ENCODE measurements at places on chromosomes 6 and 20.

DNA sequence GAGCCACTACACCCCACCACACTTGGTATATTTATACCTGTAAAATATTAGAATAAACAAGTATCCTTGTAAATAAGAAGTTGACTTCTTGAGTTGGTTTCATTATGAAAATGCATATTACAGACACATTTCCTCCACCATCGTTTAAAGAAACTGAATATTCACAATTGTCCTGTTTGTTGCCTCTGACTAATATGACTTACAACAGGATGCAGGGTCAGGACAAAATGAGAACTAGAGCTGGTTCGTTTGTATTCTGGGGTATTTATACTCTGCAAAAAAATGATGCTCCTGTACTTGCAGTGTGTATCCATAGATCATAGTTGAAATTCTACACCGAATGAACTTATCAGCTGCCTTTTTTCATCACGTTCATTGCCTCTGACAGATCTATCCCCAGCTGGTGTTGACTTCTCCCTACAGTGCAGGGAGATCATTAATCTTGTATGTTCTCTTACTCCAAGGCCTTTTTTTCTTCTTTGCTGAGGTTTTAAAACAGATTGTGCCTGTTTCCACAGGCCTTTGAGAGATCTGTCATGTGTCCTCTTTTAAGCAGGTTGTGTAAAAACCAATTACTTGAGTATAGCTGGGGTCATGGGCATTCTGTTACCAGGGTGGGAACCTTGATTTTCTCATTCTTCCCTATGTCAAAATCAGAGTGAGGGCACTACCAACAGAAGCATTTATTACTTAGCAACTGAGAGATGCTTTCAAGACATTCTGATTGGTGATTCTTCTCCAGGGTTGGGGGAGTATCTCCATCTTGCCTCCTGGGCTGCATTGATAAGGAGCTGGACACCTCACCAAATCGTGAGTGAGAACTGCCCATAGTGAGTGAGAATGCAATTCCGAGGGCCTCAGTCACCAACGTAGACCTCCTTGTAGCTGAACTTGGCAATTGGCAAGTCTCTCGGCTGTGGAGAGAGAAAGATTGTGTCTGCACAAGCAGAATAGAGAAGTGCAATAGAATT lies 78.8 kb upstream of the CD83 start:
- DNase-seq: no peak

DNA sequence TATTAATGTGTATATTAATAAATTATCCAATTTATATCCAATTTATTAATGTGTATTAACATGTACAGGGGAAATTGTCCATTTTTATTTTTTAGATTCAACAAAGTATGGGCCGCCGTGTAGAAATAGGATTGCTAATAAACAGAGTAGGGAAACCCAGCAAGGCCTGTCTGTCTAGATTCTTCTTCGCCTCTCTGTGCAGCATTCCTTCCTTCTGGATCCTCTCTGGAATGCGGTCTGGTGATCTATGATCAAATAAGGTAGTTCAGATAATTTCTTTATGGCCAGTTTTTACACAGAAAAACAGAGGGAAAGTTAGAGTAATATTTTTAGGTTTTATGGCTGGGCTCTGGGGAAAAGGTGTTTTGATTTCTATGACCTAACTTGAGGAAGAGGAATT lies 19.9 kb upstream of the HFE start:
- no peak for DNase-seq

DNA sequence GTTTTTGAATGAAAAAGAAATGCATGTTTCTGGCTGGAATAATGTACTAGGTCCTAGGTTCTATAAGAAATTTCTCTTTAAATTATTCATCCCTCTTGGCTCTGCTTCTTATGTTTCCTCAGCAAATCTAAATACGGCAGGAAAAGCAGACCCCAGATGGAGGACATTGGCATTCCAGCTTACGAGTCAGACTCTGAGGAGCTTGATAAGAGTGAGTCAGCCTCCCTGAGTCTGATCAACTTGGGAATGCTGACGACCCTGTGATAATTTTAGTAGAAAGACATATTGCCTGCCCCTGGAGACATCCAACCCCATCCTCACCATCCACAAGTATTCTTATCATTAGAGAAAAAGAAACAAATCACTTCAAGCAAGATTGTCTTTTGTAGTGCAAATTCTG lies 509.7 kb upstream of the MARCKS start:
- no peak for DNase-seq

GRCh38 chr6:157982102-157982562 lies 469 bp downstream of the SYNJ2 start:
- DNase-seq: peak; percentile 21

DNA sequence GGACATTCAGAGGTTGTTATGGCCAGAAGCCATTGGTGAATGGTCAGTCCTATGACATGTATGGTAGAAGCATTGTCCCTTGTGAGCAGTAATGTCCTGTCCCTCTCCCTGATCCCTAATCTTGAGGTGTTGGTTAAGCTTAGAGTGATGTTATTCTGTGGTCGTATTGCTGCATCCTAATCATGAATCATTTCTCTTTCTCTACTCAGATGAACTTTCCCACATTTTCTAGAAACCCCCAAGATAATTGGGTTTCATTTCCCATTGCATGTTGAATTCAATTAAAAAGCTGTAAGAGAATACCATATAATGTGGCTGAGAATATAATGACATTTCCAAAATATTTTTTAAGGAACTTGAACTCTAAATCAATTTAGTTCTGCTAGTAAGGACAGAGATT lies 175.1 kb downstream of the PLCB4 start:
- no peak for DNase-seq

DNA sequence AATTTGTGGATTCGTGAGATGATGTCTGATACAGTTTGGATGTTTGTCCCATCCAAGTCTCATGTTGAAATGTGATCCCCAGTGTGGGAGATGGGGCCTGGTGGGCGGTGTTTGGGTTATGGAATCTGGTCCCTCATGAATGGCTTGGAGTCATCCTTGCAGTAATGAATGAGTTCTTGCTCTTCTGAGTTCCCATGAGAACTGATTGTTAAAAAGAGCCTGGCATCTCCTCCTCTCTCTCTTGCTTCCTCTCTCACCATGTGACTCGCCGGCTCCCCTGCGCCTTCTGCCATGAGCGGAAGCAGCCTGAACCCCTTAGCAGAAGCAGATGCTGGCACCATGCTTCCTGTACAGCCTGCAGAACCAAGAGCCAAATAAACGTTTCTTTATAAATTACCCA lies 30.5 kb upstream of the RPP40 start:
- no peak for DNase-seq

DNA sequence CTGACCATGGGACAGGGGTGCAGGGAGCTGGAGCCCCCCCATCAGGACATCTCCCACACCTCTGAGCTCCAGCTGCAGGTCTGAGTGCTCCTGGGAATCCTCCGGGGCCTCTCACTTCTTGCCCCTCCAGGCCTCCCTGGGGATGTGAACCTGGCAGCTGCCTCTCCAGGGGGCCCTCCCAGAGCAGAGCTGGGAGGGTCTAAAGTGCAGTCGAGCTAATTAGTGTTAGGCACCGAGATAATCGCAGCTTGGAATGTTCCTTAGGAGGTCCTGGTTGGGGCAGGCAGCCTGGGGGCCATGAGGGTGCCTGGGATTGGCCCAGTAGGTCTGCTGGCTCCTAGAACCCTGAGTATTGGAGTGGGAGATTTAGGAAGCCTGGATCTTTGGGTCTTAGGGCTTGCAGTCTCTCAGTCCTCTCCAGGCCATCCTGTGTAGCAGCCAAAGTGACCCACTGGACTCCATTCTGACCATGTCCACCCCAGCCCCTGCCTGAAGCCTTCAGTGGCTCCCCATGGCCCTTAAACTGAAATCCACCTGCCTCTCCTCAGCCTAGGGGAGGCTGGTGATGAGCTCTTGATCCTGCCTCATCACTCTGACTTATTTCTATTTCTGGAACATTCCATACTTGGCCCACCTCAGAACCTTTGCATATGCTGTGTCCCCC lies 26.0 kb downstream of the CEBPB start:
- no peak for DNase-seq

DNA sequence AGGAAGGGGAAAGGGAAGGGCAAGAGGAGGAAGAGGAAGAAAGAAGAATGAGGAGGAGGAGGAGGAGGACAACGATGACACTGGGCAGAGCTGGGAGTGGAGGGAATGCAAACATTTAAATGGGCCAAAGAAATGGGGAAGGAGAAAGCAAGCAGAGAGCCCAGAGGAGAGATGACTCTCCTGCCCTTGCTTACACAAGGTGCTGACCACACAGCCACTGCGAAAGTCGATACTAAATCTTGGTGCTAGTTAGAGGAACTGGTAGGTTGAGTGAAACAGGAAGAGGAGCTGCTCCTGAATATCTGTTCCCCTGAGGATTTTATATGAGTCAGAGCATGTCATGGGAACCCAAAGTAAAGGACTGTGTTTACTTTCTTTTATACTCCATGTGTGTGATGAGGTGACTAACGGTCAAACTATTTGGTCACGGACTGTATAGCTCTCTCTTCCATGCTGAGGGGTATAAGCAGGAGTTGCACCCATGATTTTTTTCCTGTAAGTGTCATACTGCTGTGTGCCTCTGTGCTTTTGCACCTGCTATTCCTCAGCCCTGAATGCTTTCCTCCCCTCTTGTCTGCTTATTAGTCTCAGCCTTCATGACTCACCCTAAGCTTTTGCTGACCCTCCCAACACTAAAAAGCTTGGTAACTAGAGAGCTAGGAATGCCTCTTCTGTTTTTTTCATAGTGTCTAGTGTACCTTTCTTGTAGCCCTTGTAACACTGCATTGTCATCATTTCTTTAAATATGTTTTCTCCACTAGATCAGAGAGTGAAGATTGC lies 9.5 kb upstream of the PAQR8 start:
- peak; percentile 86 for DNase-seq

- peak; percentile 36 for DNase-seq
Measured at GRCh38 chr6:21931641-21932335, 338.2 kb downstream of the SOX4 start.

- no peak for DNase-seq
Measured at GRCh38 chr6:68502946-68503345, 132.1 kb upstream of the ADGRB3 start.

DNA sequence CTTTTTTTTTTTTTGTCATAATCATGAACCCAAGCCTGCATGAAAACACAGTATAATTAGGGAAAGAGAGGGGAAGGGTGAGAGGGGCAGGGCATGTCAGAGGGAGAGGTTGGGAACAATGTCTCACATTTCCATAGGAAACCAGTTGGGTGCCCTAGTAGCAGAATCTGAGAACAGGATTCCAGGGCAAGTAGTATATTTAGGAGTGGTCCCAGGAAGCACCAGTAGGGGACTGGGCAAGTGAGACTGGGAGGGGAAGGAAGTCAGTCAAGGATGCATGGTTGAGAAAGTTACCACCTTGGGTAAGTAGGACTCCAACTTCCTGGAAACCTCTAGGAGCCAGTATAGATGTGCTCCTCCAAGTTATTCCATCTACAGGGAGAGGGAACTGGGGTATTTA lies 88.6 kb upstream of the MAFB start:
- no peak for DNase-seq

DNA sequence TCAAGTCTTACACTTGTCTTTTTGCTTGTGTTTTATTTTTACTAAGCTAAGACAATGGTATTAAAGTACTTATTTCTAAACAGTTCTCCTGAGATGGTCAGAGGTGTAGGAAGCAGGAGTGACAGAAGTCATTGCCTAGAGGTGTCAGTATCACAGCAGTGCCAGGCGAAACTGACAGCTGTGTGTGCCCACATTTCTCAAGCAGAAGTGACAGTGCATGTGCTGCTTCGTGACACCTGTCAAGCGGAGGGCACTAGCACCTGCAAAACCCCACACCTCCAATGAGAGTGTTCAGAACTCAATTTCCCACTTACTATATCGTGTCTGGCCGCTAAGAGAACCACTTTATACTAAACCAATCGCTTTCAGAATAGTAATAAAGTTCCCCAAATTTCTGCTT lies 82.8 kb downstream of the SLC23A2 start:
- DNase-seq: no peak

DNA sequence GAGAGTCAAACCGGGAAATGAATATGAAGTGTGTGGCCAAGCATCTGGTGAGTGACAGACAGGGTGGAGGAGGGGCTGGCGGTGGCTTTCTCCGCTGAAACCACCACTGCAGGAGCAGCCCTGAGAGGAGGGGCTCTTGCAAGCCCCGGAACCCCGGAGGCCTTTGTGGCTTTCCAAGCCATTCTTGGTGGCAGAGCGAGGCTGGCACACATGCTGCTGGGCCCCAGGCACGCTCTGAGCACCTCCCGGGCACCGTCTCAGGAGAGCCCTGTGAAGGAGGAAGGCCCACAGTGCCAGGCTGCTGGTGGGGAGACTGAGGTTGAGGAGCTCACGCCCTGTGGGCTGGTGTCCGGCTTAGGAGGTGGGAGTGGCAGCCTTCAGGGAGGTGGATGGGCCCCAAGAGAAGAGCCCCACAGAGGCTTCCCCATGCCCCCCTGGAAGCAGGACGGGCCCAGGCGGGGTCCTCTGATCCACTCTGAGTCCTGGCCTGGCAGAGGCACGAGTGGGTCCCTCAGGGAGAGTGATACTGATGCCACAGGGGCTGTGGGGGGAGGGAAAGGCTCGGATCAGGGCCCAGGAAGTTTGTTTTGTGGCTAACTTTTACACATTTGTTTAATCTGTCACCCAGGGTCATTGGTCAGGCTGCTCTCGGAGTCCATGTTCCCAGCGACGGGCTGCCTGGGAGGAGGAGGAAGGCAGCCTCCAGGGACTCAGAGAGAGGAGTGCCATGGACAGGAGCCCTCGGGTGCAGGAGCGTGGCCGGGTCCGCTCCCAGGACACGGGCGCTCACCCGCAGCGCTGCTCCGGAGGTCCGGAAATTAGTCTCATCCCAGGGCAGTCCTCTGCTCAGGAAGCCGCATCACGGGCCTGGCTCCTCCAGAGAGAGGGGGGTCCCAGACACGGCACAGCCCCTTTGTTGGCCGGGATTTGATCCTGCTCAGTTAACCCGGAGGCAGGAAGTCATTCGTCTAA lies 170.7 kb downstream of the ERMARD start:
- no peak for DNase-seq

GRCh38 chr20:52076164-52076563 lies 115.4 kb downstream of the ZFP64 start:
- no peak for DNase-seq

GRCh38 chr20:25233016-25233772 lies 14.7 kb upstream of the PYGB start:
- DNase-seq: peak; percentile 25

DNA sequence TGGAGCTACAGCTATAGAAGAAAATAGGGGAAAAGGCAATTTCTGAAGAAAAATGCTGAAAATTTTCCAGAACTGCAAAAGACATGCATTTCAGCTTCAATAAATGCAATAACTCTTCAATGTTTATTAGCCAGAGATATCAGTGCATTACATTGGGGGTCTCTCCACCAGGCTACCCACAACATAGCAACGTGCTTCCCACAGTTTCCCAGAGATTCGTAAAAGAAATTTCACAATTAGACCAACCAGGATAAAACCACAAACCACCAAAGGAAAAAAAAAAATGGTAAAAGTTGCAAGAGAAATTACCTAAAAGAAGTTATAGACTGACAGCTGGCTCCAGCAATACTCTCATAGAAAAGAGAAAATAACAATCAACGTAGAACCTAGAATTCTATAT lies 16.0 kb downstream of the LY86 start:
- no peak for DNase-seq

DNA sequence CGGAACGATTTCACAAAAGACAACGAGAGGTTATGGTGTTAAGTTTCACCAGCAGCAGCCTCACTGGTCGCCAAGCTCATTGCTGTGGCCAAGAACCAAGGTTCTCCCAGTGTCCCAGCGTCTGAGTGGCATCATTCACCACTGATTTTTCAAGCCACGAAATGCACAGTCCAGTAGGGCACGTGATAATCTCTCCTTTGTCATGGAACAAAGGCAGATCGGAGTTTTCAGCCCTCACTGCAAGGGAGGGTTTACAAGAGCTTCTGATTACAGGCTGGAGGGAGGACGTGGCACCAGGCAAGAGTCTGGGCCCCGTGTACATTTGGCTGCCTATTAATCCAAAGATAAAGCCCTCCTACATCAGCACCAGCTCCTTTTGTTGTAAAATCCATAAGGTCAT lies 2.0 kb downstream of the CD24 start:
- DNase-seq: no peak
